Stimulated activated CD4-positive, alpha-beta T cell treated with anti-CD3 and anti-CD28 coated beads, Interleukin-15, amount 100 ng/mL, for 24 hours (primary cell): ENCODE measurements at places on chromosomes 1 and 21.
A peak's percentile ranks its signal among the peaks of the same experiment; 100 is the strongest.

DNA sequence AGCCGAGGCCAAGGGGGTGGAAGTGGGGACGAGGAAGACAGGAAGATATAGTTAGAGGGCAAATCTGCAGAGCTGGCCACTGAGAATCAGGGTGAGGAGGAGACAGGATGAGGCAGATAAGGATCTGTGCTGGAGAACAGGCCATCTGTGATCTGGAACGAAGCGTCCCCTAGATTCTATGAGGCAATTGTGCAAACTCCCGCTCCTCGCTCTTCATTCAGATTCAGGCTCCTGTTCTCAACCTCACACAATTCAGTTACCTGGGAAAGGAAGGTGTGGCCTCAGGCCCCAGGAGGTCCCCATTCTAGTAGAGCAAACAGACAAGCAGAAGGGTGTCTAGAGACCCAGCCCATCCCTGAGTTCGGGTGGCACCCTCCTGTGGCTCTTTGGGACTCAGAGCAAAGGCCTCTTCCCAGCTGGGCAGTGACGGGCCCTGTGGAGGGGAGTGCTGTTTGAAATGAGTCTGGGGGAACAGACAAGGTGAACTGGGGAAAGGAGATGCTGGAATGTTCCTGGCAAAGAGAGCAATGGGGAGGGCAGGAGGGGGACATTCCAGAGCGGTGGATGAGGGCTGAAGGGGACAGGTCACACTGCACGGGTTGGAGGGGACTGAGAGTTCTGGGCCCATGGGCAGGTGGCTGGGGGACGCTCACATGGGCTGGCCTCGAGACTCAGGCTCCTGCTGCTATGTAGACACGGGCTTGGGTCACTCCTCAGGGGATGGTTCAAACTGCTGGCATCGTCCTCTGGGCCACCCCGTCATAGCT, 39.9 kb upstream of the AJAP1 start:
- no peak for DNase-seq

DNA sequence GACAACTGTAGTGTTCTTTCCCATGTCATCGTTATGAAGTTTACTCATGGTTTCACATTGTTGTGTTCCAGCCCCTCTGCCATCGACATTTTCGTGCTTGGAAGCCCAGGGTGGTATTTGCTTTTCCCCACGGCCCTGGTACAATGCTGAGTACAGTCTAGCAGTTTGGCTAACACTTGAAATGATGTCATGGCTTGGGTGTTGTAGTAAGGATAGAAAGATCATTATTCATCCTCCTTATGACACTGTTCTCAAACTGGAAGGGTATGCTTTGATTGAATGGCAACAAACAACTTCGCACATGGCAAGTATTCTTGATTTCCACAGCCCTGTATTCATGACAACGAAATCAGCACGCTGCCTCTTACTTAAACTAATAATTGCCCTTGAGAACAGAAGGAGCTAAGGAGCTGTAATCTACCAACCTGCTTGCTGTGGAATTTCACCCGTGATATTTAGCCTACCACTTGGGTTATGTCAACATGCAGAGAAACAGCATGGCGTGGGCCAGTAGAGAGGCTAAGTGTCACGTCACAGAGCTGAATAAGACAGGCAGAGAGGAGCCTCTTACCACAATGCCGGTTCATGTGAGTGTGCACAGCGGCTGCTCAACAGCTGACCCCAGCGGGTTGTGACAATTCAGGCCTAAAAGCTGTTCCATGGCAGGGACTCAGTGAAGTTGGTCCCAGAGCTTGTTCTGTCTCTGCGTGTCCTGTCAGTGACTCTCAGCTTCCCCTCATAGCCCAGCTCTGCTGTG, 73.9 kb downstream of the KCNJ6 start:
- no peak for DNase-seq

- DNase-seq, result peak; percentile 42
Measured at GRCh38 chr1:54404939-54405897, 976 bp downstream of the SSBP3 start.

DNA sequence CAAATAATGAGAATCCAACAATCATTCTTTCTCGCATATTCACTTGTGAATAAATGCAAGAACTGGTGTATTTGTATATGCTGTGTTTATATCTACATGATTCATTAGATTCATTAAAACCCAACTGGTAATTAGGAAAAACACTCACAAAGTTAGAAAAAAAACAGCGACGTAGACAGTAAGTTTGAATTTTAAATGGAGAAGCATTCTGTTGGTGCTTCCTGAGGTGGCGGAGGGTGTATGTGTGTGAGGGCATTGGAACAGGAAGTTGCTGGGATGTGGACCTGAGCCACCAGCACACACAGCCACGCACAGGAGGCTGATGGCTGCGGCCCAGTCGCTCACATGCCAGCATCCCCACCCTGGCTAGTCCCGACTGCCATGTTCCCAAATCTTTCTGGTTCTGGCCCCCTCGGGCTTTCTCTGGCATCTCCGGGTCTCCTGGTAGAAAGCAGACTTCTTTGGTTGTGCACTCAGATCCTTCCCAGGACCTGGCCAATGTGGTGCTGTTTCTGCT, 121.6 kb upstream of the IRF2BP2 start:
- DNase-seq, result peak; percentile 49

DNA sequence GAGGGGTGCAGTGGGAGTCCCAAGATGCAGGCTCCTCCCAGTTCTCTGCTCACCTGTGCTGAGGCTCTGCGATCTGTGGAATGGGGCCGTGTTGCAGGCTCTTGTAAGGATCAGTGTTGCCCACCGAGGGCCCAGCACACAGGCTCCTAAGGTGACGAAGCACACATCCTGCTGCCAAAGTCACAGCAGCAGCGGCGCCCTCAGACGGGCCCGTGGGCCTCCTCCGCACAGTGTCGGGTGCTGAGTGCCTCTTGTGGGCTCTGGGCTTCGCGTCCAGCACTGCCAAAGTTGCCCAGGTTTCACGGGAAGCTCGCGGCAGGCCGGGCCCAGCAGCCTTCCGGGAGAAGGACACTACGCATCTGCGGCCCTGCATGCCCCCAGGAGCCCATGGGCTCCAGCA, 72.1 kb upstream of the ABCG1 start:
- DNase-seq, result no peak

DNA sequence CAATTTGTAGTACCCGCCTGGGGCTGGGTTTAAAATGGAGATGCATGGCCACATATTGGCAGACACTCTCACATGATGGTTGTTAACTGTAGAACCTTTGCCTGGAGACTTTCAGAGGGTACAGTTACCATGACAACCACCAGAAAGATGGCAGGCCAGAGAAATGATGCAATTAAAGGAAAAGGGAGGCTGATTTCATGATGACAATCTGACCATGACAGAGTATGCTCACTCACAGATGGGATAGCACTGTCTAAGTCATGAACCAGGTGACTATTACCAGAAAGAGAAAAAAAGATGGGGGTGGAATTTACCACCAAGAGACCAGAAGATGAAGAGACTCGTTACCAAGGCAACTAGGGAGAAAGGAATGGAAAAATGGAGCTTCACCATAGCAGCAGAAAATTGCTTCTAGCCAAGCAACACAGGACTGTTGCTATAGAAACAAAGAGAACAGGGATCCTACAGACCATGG, 3.5 kb upstream of the TRIT1 start:
- no peak for DNase-seq

GRCh38 chr1:93675271-93675670, 6.4 kb downstream of the BCAR3 start:
- no peak for DNase-seq

DNA sequence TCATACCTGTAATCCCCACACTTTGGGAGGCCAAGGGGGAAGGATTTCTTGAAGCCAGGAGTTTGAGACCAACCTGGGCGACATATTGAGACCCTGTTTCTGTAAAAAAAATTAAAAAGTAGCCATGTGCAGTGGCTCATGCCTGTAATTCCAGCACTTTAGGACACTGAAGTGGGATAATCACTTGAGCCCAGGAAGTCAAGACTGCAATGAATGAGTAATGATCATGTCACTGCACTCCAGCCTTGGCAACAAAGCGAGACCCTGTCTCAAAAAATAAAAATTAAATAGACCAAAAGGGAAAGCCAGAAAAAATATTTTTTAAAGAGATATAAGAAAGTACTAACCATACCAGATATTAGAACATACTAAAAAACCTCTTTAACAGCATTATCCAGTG, 44.7 kb upstream of the LYPLAL1 start:
- DNase-seq, result no peak

DNA sequence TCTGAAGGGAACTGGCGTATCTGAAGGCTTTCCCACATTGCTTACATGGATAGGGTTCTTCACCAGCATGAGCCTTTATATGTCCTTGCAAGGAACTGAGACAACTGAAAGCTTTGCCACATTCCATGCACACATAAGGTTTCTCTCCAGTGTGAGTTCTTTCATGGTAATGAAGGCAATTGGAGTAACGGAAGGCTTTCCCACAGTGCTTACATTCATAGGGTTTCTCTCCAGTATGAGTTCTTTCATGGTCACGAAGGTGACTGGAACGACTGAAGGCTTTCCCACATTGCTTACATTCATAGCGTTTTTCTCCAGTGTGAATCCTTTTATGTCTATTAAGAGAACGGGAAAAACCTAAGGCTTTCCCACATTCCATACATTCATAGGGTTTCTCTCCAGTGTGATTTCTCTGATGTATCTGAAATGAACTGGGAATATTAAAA, 15.0 kb downstream of the ZNF124 start:
- DNase-seq, result no peak

DNA sequence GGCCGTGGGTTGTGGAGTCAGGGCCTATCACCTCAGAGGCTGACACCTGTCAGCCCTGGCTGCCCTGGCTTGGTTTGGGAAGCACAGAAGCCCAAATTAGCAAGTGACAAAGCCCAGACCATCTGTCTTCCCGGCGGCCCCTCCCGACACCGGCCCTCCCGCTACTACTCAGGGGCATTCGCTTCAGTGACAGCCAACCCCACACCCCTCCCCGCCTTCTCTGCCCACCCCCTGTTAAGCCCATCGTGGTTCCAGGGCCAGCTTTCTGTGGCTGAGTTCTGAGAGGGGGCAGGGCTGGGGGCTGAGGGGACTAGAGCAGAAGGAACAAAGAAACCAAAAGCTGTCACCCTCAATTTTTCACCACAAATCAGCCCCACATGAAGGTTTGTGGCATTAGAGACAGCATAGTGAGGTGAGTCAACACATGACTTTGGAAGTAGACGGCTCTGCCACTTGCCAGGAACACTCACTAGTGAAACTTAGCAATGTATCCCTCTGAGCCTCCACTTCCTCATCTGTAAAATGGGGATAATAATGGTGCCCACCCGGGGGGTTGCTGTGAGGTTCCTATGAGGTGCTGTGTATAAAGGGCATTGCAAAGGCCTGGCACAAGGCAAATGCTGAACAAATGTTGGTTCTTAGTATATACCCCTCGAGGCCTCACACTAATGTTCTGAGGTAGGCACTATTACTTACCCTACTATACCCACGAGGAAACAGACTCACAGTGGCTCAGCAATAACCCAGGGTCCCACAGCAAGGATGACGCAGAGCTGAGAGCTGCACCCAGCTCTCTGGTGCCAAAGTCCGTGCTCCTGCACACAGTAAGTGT, 5.2 kb upstream of the TNNI1 start:
- DNase-seq, result no peak

- DNase-seq, result no peak
Measured at GRCh38 chr1:170445096-170445495, 86.9 kb upstream of the GORAB start.

DNA sequence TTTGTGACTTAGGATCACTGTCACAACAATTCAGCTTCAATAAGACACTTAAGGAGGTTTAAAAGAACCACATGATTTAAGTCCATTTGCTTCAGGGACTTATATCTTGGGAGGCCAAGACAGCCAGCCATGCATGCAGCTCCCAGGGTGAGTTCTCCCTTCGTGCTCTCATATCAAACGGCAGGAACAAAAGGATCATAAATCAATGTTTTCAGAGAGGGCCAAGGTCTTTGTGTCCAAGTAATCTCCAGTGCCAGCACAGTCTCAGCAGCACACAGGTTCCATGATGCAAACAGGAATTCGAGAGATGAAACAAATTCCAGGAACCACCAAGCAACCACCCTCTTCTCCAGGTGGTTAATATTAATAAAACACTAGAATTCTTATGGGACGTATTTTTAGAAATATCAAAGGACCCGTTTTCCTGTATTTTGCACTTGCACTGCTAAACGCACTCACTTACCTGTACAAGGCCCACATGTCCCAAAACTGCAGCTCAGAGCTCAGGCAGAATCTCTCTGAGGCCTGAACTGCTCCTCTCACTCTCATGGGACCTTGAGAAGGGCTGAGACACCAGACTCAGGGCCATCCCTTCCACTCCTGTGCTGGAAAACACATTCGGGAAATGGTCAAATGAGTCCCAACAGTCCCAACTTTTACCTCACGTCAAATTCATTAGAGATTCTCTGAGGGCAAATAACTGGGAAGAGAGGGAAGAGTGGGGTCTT, 100.0 kb upstream of the RAB4A start:
- DNase-seq, result no peak

DNA sequence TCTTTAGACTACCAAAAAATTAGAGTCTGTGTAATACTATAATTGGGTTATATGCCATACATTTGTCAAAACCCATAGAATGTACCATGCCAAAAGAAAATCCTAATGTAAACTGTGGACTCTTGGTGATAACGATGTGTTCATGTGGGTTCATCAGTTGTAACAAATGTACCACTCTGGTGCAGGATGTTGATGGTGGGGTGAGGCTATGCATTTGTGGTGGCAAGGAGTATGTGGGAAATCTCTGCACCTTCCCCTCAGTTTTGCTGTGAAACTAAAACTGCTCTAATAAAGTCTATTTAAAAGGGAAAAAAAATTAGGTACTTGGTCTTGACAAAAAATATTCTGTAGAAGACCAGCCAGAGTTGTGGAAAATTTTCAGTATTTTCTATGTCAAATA, 43.4 kb downstream of the INKA2 start:
- DNase-seq, result no peak

- DNase-seq, result no peak
Measured at GRCh38 chr21:14677013-14677412, 130.9 kb upstream of the SAMSN1 start.

- no peak for DNase-seq
Measured at GRCh38 chr1:172040466-172040865, 199.2 kb downstream of the DNM3 start.

GRCh38 chr1:36475910-36476604, 6.7 kb downstream of the CSF3R start:
- DNase-seq, result no peak

GRCh38 chr1:41319807-41320711, 41.2 kb upstream of the FOXO6 start:
- DNase-seq, result no peak

- no peak for DNase-seq
Measured at GRCh38 chr1:219858980-219859379, 69.4 kb downstream of the SLC30A10 start.

- DNase-seq, result no peak
Measured at GRCh38 chr1:194004146-194004545, 817.7 kb upstream of the B3GALT2 start.

- DNase-seq, result no peak
Measured at GRCh38 chr1:51878308-51878615, 265 bp downstream of the NRDC start.

GRCh38 chr1:184418652-184419349, 32.0 kb downstream of the C1orf21 start:
- DNase-seq, result no peak
